Naive thymus-derived CD8-positive, alpha-beta T cell (primary cell): ENCODE measurements at places on chromosomes 6 and 20. TPM values are rescaled to one million over a fixed set of nuclear protein-coding genes. Genes with fewer than 3 reads are reported as not detected.

GRCh38 chr20:51116765-51117686 is 94.1 kb upstream of the KCNG1 start:
- no peak for DNase-seq
- H3K4me1 ChIP-seq = no peaks in the 10 kb centered on the region
- no peak overlapping the region for H3K4me3 ChIP-seq
- no peak overlapping the region for H3K27ac ChIP-seq
- H3K27me3 ChIP-seq = peaks cover 14% of the 10 kb centered on the region

MATN4 gene
- not detected for total RNA-seq

DNA sequence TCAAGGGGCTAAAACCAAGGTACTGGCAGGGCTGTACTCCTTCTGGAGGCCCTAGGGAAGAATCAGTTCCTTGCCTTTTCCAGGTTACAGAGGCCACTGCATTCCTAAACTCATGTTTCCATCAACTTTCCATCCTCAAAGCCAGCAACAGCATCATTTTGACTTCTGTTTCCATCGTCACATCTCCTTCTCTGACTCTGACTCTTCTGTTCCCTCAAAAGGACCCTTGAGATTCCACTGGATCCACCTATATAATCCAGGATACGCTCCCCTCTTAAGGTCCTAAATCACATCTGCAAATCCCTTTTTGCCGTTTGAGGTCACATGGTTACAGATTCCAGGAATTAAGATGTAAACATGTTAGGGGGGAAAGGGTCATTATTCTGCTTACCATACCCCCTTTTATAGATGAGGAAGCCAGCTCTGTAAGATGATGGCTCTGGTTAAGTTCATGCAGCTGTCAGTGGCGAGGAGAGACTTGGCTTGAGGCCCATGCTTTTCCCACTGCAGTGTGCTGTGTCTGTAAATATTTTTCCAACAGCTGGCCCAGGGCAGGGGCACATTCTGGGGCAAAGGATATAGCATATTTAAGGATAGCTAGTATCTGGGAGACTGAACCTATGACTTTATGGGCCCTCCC is 114.6 kb downstream of the TNFRSF21 start:
- peaks cover 16% of the 10 kb centered on the region for H3K4me1 ChIP-seq
- H3K4me3 ChIP-seq = no peak overlapping the region
- no peaks in the 10 kb centered on the region for H3K27me3 ChIP-seq
- H3K36me3 ChIP-seq = no peaks in the 10 kb centered on the region

- H3K4me3 ChIP-seq = no peak overlapping the region
- no peak for DNase-seq
- H3K4me1 ChIP-seq = no peaks in the 10 kb centered on the region
- no peaks in the 10 kb centered on the region for H3K27me3 ChIP-seq
- H3K27ac ChIP-seq = no peak overlapping the region
Measured at GRCh38 chr20:13029687-13030375, 21.1 kb downstream of the SPTLC3 start.
